SW480 (cell line): ENCODE measurements at places on chromosomes 16 and 17.

GRCh38 chr16:11155284-11155806, 100.7 kb downstream of the SOCS1 start:
- DNase-seq: no peak

- DNase-seq: no peak
Measured at GRCh38 chr17:42617956-42618431, 8.5 kb downstream of the TUBG1 start.

GRCh38 chr17:2215616-2216364, 87.8 kb downstream of the SMG6 start:
- DNase-seq: no peak

GRCh38 chr17:7380855-7381683, at the start of gene TNK1:
Gene TNK1, plus strand, starts transcription at chr17:7381089. Its CDS starts 1,838 bp downstream, at chr17:7382927.
- peak; percentile 59 for DNase-seq
